Activated naive CD4-positive, alpha-beta T cell treated with anti-CD3 and anti-CD28 coated beads for 36 hours (primary cell): ENCODE measurements at places on chromosomes 16 and 17. TPM values are rescaled to one million over a fixed set of nuclear protein-coding genes. Genes with fewer than 3 reads are reported as not detected.

The GPS2 gene
- 28.2 TPM for total RNA-seq

The ICAM2 gene
- total RNA-seq: 41.6 TPM

The FAHD1 gene
- 6.0 TPM for total RNA-seq

The TEX19 gene
- total RNA-seq: 0.21 TPM

The CD19 gene
- total RNA-seq: 0.22 TPM

The CA7 gene
- not detected for total RNA-seq

The KCTD19 gene
- 1.0 TPM for total RNA-seq

The PSMD3 gene
- total RNA-seq: 122 TPM

The ZACN gene
- total RNA-seq: 6.4 TPM

The CCL14 gene
- total RNA-seq: not detected

The TBC1D3 gene
- total RNA-seq: not detected

The MAPT gene
- total RNA-seq: 0.86 TPM

The CIBAR2 gene
- total RNA-seq: not detected

- DNase-seq: no peak
Observed at GRCh38 chr17:77027271-77027889, 113.4 kb upstream of the SEC14L1 start.

- no peak for DNase-seq
Observed at GRCh38 chr17:1727258-1727789, 2.8 kb downstream of the WDR81 start.

DNA sequence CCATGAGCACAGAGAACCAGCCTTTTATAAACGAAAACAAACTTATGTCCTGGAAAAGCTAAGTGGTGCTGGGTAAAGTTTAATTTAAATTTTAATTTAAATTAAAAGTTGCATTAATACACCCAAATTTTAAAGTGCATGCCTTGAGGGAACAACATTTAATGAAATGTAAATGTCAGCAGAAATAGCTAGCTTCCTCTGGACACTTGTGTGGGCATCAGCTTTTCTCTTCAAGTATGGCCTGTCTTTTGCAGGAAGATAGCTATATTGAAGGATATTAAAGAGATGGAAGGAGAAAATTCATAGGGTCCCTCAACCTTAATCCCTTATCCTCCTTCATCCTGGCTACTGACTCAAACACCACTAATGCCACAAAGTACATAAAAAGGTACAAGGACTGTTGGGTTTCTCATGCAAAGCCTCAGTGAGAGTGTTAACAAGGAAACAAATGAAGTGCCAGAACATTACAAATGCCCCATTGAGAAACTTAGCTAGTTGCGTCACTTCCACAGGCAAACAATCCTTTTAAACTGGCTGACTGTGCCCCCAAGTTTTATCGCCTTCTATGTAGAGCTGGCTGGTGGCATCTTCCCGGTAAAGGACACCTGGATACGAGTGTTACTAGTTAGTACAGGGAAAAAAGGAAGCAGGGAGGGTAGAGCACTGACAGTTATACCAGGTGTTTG is 14.1 kb downstream of the PHF12 start:
- no peak for DNase-seq

DNA sequence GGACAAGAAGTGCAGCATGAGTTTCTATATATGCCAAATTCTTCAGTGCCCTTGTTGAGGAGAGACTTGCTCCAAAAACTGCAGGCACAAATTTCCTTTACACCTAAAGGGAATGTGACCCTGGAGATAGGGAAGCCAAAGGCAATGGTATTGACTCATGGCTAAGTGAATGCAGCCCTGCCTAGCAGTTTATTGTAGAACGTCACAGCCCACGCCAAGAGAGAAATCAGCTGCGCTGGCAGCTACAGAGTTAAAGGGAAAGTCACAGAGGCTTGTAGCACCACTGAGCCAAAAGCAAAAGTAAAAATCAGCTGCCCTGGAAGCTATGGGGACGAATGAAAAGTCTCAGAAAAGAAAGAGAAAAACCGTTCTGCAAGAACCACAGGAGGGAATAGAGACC is 10.1 kb downstream of the POLR3K start:
- no peak for DNase-seq

GRCh38 chr16:67326472-67327309 is at the start of the genes KCTD19 and LRRC36:
TSS of gene KCTD19 (minus strand) at chr16:67326741. CDS start at chr16:67326707, 34 bp downstream.
TSS of gene LRRC36 (plus strand) at chr16:67326815. CDS start at chr16:67326863, 48 bp downstream.
- peak; percentile 73 for DNase-seq

DNA sequence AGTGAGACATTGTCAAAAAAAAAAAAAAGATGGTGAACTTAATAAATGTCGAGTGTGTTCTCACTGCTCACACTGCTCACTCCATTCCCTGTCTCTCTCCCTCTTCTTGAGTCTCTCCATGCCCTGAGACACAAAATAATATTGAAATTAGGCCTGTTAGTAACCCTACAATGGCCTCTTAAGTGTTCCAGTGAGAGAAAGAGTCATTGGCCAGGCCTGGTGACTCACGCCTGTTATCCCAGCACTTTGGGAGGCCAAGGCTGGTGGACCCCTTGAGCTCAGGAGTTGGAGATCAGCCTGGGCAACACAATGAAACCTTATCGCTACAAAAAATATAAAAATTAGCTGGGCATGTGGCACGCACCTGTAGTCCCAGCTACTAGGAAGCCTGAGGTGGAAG is 16.2 kb upstream of the CSF3 start:
- no peak for DNase-seq

DNA sequence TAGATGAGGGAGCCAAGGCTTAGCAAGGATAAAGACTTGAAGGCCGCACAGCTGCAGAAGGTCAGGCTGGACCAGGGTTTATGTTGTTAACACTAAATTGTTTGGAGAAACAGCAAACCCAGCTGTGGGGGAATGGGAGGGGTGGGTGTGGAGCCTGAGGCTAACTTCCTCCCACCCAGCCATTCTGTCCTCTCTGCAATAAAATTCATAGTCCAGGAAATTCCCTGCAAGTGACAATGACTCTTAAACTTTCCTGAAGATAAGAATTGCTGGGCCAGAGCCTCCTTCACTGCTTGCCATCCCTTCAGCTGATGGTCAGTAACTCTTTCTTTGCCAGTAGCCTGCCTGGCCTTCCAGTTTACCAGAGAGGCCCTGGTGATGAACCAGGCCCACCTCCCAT is 19.4 kb upstream of the ATP5MC1 start:
- DNase-seq: no peak

GRCh38 chr16:83418565-83418964 is 389.2 kb upstream of the HSBP1 start:
- DNase-seq: no peak

DNA sequence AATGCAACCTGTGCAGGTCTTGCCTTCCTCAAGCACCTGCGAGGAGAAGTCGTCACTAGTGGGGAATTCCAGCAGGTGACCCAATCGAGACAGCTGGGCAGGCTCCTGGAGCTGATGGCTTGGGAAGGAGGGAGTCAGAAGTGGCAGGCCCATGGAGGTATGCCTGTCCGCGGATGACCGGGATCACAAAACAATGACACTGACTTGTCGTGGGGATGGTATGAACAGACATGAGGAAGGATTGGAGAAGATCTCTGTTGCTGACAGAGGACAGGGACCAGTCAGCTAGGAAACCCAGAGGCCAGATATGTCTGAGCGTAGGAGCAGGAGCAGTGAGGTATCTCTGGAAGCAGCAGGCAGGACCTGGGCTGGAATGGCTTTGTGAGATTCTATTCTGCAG is 233.3 kb downstream of the SOX9 start:
- no peak for DNase-seq

- no peak for DNase-seq
Observed at GRCh38 chr16:2154533-2155090, 970 bp upstream of the TRAF7 start.

- peak; percentile 76 for DNase-seq
Observed at GRCh38 chr16:8675183-8676159, 1.1 kb downstream of the ABAT start.

GRCh38 chr17:13374203-13375143 is 227.3 kb downstream of the HS3ST3A1 start:
- no peak for DNase-seq

DNA sequence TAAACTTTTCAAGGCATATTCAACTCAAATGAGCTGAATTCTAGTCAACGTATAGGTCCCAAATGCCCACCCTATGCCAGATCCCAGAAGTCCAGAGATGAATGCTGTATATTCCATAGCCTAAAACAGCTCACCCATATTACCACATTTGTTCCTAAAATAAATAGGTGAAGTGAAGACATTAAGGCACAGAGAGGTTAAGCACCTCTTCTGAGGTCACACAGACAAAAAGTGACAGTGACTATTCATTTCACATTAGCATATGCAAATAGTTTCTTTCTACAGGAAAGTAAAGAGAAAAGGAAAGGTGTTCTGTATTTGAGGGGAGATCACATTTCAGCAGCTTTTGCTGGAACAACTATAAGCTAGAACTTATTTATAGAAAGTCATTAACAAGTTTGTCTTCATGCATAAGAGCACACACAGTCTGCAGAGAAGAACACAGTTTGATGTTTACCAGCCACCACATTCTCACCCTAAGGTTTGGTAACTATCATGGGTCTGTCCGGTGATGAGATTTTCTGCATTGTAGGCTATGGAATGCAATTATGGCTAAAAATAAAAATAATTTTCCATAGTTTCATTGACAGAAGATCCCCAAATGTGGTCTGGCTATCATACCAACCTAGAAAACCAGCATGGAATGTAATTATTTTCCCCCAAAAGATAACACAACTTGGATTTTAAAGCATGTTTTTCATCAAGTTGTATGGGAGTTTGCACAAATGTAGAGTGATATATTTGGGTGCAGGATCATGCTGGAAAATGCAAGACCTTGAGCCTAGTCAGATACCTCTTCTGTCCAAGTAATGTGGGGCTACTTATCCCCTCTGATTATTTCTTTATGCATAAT is 402.1 kb downstream of the UTP18 start:
- no peak for DNase-seq

- no peak for DNase-seq
Observed at GRCh38 chr16:86619239-86619794, 41.0 kb downstream of the FOXL1 start.

GRCh38 chr17:80060644-80061043 is 24.2 kb downstream of the CCDC40 start:
- DNase-seq: no peak

GRCh38 chr17:49491192-49491769 is 3.8 kb upstream of the NGFR start:
- no peak for DNase-seq

DNA sequence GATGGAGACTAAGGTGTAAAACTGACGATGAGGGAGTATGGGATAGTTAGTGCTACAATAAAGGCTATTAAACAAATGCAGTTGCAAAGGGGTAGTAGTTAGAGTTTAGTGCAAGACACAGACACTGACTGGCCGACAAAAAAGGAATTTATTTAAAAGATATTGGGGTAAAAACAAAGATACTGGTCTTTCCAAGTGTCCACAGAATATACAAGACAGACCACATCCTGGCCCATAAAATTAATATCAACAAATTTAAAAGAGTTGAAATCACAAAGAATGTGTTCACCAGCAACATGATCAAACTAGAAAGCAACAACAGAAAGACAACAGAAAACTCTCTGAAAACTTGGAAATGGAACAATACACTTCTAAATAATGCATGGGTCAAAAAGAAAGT is 54.7 kb downstream of the CFDP1 start:
- DNase-seq: no peak

GRCh38 chr16:28845293-28845692 is 855 bp downstream of the TUFM start:
- peak; percentile 22 for DNase-seq

DNA sequence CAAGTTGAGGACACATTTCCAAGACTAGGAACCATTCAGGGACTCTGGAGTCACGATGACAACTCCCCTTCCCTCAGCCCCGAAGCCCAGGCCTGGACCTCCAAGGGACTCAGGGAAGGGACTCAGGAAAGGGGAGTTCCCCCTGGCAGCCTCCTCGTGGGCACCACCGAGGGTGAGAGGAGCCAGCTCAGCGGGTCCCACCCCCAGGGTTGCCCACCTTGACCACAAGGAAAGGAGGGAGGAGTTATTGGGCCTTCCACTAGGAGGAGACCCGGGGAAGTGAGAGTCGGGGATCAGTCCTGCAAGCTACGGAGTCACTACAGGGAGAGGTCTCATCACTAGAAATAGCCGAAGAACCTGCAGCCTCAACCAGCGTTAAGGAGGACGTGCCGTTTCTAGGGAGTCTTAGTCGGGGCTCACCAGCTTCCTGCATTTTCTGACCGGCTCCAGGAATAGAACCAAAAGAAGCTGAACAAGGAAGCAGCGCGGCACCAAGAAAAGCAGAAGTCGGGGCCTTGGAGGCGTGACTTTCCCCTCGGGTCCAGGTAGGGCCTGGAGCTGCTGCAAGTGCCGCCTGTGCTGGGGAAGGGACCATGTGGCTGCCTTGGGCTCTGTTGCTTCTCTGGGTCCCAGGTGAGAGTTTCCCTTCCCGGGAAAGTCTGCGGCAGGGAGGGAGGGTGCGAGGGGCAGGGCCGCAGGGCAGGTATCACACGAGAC is at the start of gene CD300A:
TSS of gene CD300A (plus strand) at position 524 of the 717 bp plus-strand sequence. CDS start at position 594, 70 bp downstream.
- DNase-seq: peak; percentile 32

- DNase-seq: no peak
Observed at GRCh38 chr16:86466696-86467406, 43.5 kb upstream of the FOXF1 start.

DNA sequence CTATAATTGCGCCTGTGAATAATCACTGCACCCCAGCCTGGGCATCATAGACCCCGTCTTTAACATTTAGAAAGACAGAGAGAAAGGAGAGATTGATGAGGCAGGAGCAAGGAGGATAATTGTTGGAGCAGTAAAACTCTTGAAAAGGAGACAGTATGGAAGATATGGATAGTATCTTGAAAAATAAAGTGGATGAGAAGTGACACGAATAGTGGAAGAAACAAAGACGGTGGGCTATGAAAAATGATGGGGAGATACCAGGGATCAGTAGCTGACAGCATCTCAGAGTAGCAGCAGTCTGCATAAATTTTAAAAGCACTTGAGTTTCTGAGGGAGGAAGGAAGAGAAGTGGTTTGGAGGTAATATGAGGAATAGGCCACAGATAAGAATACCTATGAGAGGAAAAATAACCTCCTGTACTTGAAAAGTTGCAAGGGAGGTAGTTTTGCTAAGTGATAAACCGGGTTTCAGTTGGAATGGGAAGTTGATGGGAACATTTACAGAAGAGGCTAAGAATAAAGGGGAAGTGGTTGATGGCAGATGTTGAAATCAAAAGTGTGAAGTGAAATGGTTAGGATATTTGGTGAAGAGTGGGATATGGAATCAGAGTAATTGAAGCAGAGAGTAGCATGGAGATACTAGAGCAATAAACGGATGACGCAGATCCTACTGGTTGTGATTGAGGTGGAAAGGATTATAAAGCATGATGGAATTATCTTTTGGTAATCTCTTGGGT is 1.8 kb upstream of the PPM1D start:
- DNase-seq: no peak
